ENCODE measurements at places on chromosomes 11 and 22. TPM values are rescaled to one million over a fixed set of nuclear protein-coding genes. Genes with fewer than 3 reads are reported as not detected.
A peak's percentile ranks its signal among the peaks of the same experiment; 100 is the strongest.

GRCh38 chr22:49147171-49147570, 680.5 kb downstream of the BRD1 start:
- no peak for DNase-seq

Gene APBB1
- 0.15 TPM for total RNA-seq

GRCh38 chr11:10005955-10006525, 288.0 kb downstream of the SBF2 start:
- no peak for DNase-seq

Gene OVCH2
- not detected for total RNA-seq

Gene DMC1
- total RNA-seq = not detected

GRCh38 chr11:2991452-2992233, 486 bp downstream of the NAP1L4 start:
- DNase-seq = peak; percentile 63

DNA sequence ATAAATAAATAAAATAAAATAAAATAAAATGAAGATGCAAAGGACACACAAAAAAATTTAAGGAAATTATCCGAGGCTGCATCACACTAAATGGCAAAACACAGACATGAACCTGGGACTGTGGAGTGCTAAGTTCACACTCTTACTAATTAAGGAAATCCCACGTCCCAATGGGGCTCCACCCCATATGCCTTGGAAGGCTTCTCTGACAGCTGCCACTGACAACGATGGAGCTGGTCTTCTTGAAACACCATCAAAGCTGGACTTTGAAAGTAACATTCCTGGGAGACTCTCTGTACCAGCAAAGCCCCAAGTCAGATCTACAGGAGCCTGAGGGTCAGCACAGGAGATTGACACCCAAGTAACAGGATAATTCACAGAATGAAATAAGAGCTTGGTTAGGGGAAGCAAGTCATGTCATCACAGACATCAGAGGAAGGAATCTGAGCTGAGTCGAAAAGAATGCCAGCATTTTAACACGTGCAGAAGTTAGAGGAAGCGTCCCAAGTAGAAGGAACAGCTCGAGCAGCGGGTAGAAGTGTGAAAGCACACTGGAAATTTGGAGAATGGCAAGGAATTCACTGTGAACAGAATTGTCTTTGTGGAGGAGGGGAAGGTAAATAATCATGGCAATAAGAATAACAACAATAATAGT, 13.8 kb downstream of the TPST2 start:
- no peak for DNase-seq

GRCh38 chr22:43289976-43290721, 53.0 kb downstream of the SCUBE1 start:
- no peak for DNase-seq

Gene CD82
- 159 TPM for total RNA-seq

GRCh38 chr11:124753624-124754023, 1.6 kb upstream of the VSIG2 start:
- DNase-seq = no peak

- no peak for DNase-seq
Observed at GRCh38 chr11:20046416-20046815, 113.9 kb downstream of the DBX1 start.

DNA sequence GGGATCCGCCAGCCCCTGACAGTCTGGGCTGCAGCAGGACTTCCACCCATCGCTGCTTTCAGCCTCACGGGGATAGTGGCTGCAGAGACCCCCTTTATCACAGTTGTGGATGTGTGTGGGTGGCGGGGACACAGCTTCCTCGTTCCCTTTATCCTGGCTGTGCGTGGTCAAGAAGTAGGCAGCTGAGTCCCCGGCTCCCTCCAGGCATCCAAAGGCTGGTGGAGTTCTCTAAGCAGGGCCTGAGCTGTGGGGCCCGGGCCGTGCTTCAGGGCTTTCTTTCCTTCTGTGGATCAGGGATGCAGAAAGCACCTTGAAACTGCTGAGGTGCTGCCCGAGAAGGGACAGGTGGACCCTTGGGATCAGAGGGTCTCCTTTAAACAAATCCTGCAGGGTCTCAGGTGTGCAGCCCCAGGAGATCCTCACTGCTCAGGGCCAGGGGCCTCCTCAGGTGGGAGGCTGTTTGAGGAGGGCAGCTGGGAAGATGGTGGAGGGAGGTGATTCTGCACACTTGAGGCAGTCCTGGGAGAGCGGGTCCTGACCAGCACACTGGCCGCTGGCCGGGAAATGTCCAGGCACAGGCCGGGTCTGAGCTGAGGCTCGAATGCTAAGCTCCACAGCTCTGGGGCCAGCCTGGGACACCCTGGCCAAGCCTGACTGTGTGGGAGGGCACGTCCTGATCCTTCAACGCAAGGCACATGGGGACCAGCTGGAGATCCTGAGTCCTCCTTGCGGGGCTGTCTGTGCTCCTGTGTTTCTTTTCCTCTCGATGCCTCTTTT, 1024.3 kb downstream of the BRD1 start:
- no peak for DNase-seq

Data from HT-29 (cell line).